Left renal cortex interstitium (tissue), 4 donors: ENCODE measurements at places on chromosomes 1 and 21.

- DNase-seq = no peak
These were observed 139.7 kb downstream of the TSEN15 start for GRCh38 chr1:184191181-184191621.

DNA sequence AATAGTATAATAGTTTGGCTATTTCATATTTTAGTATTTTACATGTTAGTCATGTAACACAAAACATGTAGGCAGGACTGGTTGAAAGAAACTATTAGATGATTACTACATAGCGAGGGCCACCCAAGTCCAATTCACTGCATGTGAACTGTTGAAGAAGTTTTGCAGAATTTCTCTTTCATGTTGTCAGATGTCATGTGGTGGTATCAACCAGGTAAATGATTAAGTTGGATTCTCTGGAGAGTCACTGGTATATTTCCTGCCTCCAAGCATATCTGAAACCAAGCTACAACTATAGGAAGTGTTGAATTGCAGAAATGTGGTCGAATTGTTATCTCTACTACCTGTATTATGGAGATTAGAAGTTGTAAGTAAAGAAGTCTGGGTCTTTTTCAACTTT, 137.8 kb upstream of the DPYD start:
- DNase-seq = no peak

DNA sequence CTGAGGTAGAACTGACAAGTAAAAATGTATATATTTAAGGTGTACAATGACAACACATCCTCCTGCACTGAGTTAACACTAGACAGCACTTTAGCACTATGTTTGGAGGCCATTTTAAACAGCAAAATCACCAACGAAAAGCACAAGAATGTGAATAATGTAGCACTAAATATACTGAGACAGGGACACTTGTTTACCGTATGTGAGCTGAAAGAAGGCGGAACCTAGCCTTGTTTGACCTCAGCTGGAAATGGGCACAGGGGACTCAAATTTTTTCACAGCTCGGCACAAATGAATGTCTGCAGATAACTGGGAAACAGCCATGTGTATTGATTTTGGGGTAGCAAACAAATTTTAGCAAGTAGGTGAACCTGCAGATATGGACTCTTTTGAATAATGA, 18.0 kb upstream of the ATG4C start:
- DNase-seq = no peak

DNA sequence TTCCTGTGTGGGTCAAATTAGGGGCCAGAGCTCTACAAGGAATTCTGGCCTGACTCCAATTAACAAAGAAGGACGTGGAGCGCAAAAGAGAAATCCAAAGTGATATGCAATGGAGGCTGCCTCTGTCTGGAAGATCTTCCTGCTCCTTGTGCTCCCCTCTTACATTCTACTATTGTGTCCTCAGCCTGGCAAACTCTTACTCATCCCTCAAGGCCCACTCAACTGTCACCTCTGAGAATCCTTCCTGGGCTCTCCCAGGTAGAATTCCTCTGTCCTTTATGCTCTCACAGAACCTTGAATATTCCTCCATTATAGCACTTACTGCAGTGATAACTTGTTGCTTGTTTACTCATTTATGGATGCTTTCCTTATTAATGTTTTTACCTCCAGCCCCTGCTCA, 31.4 kb downstream of the KCNC4 start:
- DNase-seq = no peak

DNA sequence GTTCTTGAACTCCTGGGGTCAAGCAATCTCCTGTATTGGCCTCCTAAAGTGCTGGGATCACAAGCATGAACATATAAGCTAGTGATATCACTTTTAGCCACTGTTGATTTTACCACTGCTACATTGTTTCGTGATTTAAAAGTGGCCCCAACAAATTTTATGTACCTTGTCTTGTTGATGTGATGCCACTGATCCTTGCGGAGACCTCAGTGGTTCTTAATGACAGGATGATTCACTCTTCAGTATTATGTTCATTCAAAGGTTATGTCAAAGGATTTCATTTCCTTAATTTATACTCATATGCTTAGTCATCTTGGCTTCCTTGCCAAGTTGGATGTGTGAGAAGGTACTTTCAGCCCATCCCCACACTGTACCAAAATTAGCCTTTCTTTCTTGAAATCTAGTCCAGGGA, 12.1 kb downstream of the PRKACB start:
- no peak for DNase-seq

- DNase-seq = no peak
These were observed 4.7 kb downstream of the CELF3 start for GRCh38 chr1:151711951-151712350.

DNA sequence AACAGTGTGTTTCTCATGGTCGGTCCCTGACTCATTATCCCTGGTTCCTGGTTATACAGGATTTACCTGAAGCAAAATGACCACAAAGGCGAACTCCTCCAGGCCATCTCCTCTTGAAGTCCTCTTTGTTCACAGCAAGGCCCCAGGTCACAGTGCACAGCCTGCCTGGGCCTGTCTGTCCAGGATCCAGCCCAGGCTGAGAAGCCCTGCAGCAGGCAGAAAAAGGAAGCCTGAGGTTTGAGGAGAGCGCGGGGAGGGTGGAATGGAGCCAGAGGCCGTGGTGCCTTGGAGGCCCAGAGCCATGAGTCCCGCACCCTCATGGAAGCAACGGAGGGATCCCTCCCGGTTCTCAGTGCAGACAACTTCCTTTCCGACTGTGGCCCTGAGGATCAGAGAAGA, 136.8 kb upstream of the IRF2BP2 start:
- DNase-seq = no peak
